Suppressor macrophage treated with lipopolysaccharide for 4 hours (primary cell): ENCODE measurements at places on chromosomes 6 and 20.
A peak's percentile ranks its signal among the peaks of the same experiment; 100 is the strongest.

GRCh38 chr6:167757821-167758220 lies 68.9 kb upstream of the AFDN start:
- no peak for DNase-seq

DNA sequence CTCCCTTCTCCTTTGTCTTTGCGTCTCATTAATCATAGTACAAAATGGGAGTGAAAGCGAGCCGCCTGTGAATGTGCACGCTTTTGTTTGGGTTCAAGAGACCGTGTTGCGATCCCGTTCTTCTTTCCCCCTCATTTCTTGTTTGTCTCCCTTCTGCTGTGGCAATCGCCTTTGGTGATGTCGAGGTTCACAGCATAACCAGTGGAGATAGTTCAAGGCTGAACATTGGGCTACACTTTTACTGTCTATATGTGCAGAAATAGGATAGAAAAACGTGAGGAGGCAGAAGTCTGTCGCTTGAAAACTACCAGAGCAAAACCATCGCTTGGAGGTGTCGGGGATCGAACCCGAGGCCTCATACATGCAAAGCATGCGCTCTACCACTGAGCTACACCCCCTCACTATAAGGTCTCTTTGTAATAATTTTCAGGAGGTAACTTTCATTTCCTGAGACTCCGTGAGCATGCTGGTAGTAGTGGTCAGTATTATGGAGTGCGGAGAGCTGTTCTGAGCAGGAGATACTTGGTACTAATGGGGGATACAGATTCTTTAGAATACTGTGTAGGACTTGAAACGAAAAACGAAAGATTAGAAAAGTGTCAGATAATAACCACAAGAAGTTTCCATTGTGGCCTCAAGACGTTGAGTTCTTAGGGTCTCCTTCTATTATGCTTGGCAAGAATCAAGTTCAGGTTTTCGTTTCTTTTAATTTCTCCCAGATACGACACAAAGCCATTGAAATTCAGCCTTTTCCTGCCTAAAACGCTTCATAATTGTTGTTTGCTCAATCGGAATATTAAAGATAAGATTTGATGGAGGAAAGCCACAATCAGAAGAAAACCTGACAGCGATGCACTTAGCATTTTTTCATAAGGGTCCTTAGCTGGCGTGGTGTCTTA lies 106.6 kb downstream of the TRIM27 start:
- peak; percentile 26 for DNase-seq

DNA sequence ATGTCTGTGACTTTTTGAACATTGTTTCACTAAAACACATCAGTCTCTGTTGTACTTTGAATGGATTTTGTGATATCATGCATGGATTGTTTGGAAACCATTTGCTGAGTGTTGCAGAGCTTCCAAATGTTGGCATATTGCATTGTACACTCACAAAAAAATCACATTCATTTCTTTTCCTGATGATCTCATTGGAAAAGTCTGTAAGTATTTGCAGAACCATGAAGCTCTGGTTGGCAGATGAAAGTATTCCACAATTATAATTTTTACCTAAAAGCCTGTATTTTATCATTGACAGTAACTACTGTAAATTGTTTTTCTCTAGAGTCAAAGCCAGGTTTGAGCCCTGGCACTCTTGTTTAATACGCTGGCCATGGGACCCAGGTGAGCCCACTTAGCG lies 42.1 kb downstream of the VAPB start:
- DNase-seq = no peak

GRCh38 chr6:49499126-49499525 lies 597 bp upstream of the GLYATL3 start:
- DNase-seq = no peak

DNA sequence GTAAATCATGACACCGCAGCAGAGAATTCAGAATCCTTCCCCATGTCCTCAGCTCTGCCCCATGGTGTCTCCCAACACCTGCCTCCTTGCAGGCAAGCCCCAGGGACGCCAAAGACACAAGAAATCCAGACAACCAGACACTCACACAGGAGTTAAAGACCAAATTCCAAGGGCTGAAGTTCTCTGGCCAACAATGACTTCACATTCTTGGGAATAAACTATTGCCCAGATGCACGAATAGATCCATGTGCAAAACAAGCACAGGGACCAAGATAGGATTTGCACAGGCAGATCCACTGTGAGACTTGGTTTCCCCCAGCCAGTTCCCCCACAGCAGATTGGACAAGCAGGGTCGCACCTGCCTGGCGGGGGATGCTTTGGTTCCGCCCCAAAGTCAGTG lies 246.7 kb downstream of the SOD2 start:
- DNase-seq = no peak

DNA sequence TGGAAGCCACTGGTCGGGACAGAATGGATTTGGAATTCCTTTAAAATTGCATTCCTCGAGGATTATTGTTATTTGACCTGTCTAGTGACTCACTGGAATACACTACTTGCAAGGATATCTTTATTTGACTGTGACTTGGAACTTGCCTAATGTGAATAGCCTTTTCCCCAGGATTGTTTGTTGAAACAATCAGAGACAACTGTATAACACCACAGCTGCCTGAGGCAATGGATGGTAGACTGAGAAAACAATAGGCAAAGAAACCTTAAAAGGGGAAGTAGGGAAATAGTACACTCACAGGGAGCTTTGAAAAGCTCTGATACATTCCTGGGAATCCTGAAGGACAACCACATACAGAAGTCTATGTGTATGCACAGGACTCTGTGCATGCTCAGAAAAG lies 465.3 kb downstream of the BMP2 start:
- DNase-seq = no peak

DNA sequence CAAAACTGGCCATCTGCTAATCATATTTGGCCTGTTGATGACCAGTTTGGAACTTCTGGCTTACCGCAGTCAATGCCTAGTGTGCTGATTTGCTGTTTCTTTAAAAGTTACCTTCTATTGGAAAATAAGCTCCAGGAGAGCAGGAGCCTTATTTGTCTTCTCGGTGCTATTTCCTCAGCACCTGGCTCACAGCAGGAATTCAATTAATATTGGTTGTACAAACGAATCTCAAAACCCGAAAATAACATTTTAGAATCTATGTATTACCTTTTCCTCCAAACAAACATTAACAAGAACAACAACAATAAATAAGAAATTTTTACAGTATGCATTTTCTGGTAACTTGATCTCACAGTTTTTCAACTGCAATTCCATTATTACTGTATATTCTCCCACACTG lies 1080.7 kb upstream of the MAP3K7 start:
- no peak for DNase-seq

DNA sequence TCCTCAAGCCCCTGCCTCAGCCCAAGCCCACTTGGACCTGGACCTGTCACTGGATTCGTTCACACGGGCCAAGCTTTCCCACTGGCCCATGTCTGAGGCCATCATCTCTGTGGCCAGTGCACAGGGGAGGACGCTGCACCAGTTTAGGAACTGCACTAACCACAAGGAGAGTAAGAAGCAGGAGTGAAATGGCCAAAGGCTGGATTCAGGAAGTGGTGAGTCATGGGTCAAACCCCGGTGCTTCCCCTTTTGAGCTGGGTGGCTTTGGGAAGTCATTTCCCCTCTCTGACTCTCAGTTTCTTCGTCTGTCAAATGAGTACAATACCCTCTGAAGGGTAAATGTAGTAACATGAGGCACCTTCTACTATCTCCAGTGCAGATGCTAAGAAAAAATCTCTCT lies 87.9 kb downstream of the CD40 start:
- DNase-seq = peak; percentile 96
